ENCODE measurements at places on chromosomes 12 and 14.

DNA sequence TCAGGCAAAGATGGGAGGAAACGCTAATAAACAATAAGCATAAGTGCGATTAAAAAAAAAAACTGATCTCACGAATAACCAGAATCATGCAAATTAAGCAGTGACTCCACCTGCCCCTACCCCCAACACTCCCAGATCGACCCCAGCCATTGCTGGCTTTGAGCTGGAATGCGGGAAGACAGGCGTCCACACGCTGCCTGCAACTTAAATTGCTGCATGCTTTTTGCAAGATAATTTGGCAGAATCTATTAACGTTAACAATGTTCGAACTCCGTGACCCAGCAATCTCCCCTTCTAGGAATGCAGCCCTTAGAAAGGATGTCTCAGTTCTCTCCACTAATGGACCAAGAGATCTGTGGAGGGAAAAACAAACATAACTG is 935 bp upstream of the CKB start:
- no peak for DNase-seq

- DNase-seq: peak; percentile 15
These were observed 55.6 kb downstream of the TRMT5 start for GRCh38 chr14:60925286-60925685.

DNA sequence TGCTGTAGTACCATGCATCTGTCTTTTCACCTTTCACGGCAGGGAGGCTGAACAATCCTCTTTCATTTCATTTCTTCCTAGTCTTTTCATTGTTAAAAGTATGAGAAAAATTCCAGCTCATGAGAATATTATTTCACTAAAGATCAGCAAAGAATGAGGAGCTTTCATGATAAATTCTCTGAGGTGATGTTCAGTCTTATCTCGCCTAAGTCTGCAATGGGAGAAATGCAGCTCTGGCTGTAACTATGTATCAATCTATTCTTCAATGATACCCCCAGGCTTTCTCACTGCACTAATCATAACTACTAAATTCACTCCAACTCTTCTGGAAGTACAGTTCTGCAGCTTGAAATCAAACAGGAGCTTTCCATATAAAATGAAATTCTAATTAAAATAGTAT is 15.7 kb downstream of the FOXG1 start:
- no peak for DNase-seq

- DNase-seq: no peak
These were observed 230.7 kb downstream of the SNAPC1 start for GRCh38 chr14:61992926-61993325.
